ENCODE measurements at places on chromosomes 3 and 15. TPM values are rescaled to one million over a fixed set of nuclear protein-coding genes. Genes with fewer than 3 reads are reported as not detected.

The TMEM212 gene
- total RNA-seq, result not detected

The RBM5 gene
- 192 TPM for total RNA-seq

The CFAP100 gene
- total RNA-seq, result not detected

The FETUB gene
- total RNA-seq, result not detected

The GPR149 gene
- total RNA-seq, result not detected

The RBP2 gene
- not detected for total RNA-seq

The MINAR1 gene
- 2.3 TPM for total RNA-seq

The PCSK6 gene
- total RNA-seq, result 7.7 TPM

The GLT8D1 gene
- total RNA-seq, result 108 TPM

The IQCF5 gene
- not detected for total RNA-seq

The NRG4 gene
- total RNA-seq, result under 0.01 TPM

The CMTM7 gene
- total RNA-seq, result 8.2 TPM

The SI gene
- not detected for total RNA-seq

The GNAT1 gene
- not detected for total RNA-seq

The ZNF662 gene
- 3.9 TPM for total RNA-seq

The DPPA4 gene
- total RNA-seq, result not detected

The PIGZ gene
- total RNA-seq, result 1.7 TPM

The SEMA3G gene
- 0.32 TPM for total RNA-seq

The ADGRG7 gene
- total RNA-seq, result not detected

The TRAIP gene
- total RNA-seq, result 3.5 TPM

The ADCY5 gene
- total RNA-seq, result 0.43 TPM

The ADAMTSL3 gene
- under 0.01 TPM for total RNA-seq

The KIF15 gene
- 9.9 TPM for total RNA-seq

The CLSTN2 gene
- 7.3 TPM for total RNA-seq

The PDZRN3 gene
- 32.5 TPM for total RNA-seq

The SLC33A1 gene
- total RNA-seq, result 46.7 TPM

The SCN10A gene
- total RNA-seq, result not detected

The ARGFX gene
- not detected for total RNA-seq

The GPR160 gene
- total RNA-seq, result under 0.01 TPM

Data from fibroblast of villous mesenchyme (primary cell).